Nasal cavity respiratory epithelium epithelial cell of viscerocranial mucosa (primary cell): ENCODE measurements at places on chromosomes 1 and 21. TPM values are rescaled to one million over a fixed set of nuclear protein-coding genes. Genes with fewer than 3 reads are reported as not detected.

HORMAD1 gene
- 0.50 and 3.8 TPM in 2 replicates for total RNA-seq

CFAP126 gene
- total RNA-seq: not detected in 2 replicates

STUM gene
- total RNA-seq: not detected in 2 replicates

FALEC gene
- 0.34 TPM in 1 of 2 replicates, not detected in the other for total RNA-seq

CACNA1S gene
- total RNA-seq: not detected in 2 replicates

SPATA21 gene
- total RNA-seq: not detected in 2 replicates

PDIK1L gene
- total RNA-seq: 9.0 and 9.2 TPM in 2 replicates

MYCL gene
- total RNA-seq: 10.3 and 16.5 TPM in 2 replicates

CD84 gene
- total RNA-seq: not detected in 2 replicates

RYR2 gene
- total RNA-seq: under 0.01 TPM in 1 of 2 replicates, not detected in the other

PARS2 gene
- total RNA-seq: 5.5 and 6.7 TPM in 2 replicates

LCK gene
- total RNA-seq: under 0.01 TPM in 1 of 2 replicates, not detected in the other

PGBD5 gene
- 0.68 and 18.9 TPM in 2 replicates for total RNA-seq

CFHR3 gene
- total RNA-seq: 0.14 TPM in 1 of 2 replicates, not detected in the other
